ENCODE measurements at places on chromosomes 12 and 14. TPM values are rescaled to one million over a fixed set of nuclear protein-coding genes. Genes with fewer than 3 reads are reported as not detected.

The ABHD12B gene
- total RNA-seq: not detected

The EGLN3 gene
- 6.4 TPM for total RNA-seq

The APOF gene
- not detected for total RNA-seq

The IL22 gene
- total RNA-seq: not detected

The BMP4 gene
- 15.2 TPM for total RNA-seq

The BIN2 gene
- not detected for total RNA-seq

The CLEC12A gene
- total RNA-seq: not detected

The PRDM4 gene
- 13.7 TPM for total RNA-seq

The AVPR1A gene
- total RNA-seq: not detected

The SLC4A8 gene
- total RNA-seq: 0.06 TPM

The LTB4R2 gene
- 1.9 TPM for total RNA-seq

The DIP2B gene
- 16.1 TPM for total RNA-seq

The WDHD1 gene
- 3.9 TPM for total RNA-seq

The TEX52 gene
- total RNA-seq: not detected

The JAG2 gene
- total RNA-seq: 1.9 TPM

The BAG5 gene
- 17.3 TPM for total RNA-seq

The MSI1 gene
- total RNA-seq: not detected

The ARHGDIB gene
- total RNA-seq: 51.7 TPM

The REP15 gene
- 1.2 TPM for total RNA-seq
